ENCODE measurements at places on chromosomes 3 and 15.
A peak's percentile ranks its signal among the peaks of the same experiment; 100 is the strongest.

DNA sequence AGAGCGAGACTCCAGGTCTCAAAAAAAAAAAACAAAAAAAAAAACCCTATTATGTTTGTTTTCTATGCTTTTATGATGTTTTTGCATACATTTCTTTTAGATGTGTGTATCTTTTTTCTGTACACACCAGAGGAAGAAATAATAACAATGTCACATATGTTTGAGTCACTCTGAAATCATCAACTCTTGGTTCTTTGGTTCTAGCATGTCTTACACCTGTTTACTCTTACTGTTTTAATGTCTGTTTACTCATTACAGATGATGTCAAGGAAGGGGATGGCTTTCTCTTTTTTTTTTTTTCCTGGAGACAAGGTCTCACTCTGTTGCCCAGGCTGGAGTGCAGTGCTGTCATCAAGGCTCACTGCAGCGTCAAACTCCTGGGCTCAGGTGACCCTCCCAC, 24.1 kb downstream of the RHOA start:
- no peak for DNase-seq

GRCh38 chr15:71612397-71612722, 198.0 kb upstream of the NR2E3 start:
- no peak for DNase-seq

DNA sequence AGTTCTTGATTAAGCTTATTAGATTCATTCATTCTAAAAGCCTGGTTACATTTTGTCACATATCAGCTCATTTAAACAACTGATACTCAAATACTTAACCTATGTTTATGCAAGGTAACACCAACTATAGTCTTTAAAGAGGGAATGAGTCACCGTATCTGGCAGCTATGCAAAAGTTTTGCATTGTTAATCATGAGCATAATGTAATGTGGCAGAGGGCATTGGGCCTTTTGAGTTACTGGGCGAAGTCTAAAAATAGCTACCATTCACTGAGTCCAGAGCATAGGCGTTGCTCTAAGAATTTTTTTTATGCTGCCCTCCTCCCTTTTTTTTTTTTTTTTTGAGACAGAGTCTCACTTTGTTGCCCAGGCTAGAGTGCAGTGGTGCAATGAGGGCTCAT, 277.7 kb upstream of the ZNF717 start:
- DNase-seq = no peak

DNA sequence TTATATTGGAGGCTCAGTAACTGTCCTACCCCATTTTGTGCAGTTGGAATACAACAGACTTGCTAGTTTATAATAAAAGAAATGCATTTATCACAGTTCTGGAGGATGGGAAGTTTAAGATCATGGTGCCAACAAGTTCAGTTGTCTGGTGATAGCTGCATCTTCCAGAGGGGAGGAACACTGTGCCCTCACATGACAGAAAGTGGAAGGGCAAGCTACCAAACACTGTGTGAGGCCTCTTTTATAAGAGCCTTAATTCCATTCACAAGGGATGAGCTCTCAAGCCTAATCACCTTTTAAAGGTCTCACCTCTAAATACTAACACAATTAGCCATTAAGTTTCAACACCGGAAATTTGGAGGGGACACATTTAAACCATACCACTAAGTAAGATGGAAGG, 1073.9 kb downstream of the PLOD2 start:
- DNase-seq = no peak

DNA sequence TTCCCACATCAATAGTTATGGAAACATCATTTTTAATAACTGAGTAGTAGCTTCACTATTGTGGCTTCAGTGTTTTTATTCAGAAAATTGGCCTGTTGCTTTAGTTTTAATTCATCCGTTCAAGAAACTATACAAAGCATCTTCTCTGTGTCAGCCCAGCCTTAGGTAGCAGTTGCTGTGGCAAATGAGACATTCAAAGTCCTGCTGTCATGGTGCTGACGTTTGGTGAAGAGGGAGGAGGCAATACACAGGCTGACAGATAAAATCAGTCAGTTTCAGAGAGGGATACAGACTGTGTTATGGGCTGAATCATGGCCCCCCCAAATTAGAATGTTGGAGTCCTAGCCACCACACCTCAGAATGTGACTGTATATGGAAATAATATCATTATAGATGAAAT, 56.5 kb downstream of the SLC7A14 start:
- DNase-seq = no peak

- DNase-seq = no peak
Measured at GRCh38 chr3:192482809-192483208, 244.5 kb downstream of the FGF12 start.

DNA sequence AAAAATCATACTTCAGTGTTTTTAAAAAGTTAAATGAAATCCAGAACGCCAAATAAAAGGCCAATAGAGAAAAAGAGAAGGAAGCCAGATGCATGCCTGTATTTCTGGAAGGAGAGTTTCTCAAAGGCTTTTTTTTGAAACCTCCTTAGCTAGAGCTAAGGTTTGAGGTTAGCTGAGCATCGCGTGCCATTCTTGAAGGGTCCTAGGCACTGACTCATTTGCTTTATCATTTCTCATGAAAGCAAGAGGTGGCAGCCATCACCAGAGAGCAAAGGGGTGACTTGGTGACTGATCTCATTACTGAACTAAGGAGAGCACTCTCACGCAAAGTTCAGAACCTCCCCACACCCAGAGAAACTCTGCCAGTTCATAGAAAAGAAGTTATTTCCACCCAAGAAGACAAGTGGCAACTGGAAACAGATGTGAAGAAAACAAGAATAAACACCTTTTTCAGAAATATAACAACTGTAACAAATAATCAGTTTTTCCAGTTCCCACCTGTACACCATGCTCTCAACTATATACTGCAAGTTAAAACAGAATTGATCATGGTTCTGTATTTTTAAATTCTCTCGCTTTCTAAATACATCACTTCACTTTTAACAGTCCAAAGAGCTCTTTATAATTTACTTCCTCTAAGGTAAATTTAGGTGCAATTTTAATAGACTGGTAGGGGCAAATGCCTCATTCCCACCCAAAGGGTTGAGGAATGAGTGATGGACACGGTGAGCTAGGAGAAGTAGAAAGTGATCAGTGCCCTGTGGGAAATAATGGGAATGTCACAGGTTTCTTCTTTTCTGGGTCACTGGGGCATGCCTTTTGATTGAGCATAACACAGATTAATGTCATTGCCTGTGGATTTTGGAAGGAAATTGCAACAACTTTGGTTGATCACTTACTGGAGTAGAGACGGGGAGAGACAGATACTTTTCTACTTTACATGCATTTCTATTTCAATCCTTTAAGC, 24.7 kb downstream of the GPR15 start:
- peak; percentile 32 for DNase-seq

- no peak for DNase-seq
Measured at GRCh38 chr15:64647367-64647766, 128.0 kb downstream of the RBPMS2 start.

DNA sequence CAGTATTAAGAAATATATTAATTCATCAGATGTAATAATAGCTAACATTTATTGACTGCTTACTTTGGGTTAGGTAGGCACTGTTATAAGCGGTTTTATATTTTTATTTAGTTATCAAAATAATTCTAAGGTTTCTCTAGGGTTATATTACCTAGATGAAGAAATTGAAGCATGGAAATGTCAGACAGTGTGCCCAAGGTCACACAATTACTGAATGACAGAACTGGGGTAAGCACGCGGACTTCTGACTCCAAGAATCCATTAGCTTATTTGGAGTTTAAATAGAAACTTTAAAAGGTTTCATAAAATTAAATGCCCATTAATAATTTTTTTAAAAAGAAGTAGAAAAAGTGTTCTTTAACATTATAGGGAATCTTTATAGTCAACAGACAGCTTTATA, 74.3 kb downstream of the CALML4 start:
- no peak for DNase-seq

DNA sequence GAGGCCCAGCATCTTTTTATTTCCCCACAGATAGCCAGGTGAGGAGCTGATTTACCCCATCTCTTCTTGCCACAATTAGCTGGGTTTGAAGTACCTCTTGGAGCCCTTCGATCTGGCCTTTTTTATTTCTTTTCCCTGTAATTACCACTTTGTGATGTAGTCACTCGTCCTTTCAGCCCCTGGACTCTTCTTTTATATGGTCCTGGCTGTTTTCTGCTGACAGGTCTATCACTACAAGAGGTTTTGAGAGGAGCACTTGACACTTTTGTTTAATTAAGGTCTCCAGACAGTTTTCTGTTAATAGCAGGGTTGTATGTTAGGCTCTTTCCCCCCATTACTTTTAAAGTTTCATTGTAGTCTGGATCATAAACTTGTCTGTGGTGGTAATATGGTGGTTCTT, 11.8 kb downstream of the ATXN7 start:
- DNase-seq = no peak

- no peak for DNase-seq
Measured at GRCh38 chr15:59152694-59153450, 47.9 kb downstream of the CCNB2 start.

GRCh38 chr3:169659820-169660674, 3.5 kb downstream of the MECOM start:
- DNase-seq = no peak

DNA sequence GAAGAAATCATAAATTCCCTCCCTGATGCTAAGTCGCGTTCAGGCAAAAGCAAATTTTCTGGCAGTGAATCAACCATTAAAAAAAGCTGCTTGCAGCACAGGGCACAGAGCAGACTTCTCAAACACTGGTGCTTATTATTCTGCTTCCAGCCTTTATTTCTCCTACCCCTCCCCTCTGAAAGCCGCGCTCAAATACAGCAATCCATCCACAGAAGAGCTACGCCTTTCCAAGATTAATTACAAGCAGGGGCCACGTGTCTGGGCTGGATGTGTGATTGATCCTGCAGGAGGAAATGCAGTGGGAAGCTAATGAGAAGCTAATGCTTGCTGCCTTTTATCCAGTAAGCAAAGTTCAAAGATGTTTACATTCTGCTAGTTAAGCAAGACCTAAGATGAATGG, 134.9 kb upstream of the TOPAZ1 start:
- no peak for DNase-seq

GRCh38 chr3:25462495-25462894, 34.4 kb downstream of the RARB start:
- DNase-seq = no peak

DNA sequence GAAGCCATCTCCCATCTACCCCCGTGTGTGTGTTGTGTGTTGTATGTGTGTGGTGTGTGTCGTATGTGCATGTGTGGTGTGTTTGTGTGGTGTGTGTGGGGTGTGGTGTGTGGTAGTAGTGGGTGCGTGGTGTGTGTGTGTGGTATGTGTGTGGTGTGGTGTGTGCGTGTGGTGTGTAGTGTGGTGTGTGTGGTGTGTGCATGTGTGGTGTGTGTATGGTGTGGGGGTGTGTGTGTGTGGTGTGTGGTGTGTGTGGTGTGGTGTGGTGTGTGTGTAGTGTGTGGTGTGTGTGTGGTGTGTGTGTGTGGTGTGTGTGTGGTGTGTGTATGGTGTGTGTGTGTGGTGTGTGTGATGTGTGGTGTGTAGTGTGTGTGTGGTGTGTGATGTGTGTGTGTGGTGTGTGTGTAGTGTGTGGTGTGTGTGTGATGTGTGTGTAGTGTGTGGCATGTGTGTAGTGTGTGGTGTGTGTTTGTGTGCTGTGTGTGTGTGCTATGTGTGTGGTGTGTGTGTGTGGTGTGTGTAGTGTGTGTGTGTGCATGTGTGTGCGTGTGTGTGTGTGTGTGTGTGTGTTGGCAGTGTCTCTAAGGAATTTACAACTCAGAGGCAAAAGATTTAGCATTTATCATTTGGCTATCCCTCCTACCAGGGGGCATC, 156.3 kb upstream of the TMEM108 start:
- DNase-seq = no peak

DNA sequence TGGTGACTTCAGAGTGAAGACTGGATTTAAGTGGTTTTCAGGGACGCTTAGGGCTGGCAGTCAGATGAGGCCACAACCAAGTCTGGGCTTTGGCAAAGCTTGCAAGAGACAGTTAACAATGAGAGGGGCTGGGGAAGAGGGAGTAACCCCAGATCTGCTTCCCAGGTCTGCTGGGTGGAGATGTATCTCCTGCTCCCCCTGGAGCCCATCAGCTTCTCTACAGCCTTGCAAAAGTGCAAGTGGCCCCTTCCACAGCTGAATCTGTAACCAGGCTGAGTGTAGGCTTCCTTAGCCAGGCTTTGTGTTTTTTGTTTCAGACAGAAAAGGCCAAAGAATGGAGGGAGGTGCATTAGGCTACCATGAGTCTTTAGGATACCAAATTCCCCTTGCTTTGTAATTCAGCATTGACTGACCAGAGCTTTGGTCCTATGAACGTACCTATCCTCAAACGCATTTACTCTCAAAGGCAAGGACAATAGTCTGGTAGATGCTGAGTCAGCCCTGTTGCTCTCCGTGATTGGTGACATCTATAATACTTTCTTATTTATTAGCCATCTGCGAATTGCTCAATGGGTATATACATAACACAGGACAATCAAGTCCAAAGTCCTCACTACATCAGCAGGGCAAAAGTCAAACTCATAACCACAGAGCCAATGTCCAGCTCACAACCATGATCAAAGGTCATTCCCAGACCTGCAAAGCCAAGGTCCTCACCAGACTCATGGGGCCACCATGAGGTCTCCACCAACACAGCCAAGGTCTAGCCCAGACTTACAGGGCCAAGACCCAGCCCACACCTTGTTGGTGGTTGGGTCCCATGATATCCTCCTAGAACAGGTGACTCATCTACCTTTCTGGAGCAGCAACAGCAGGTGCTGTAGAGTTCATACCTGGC, 17.1 kb downstream of the CCDC13 start:
- DNase-seq = no peak

- DNase-seq = no peak
Measured at GRCh38 chr3:28699283-28699682, 350.7 kb upstream of the AZI2 start.

- no peak for DNase-seq
Measured at GRCh38 chr3:44865272-44866035, 3.7 kb downstream of the TMEM42 start.

GRCh38 chr3:24764236-24764915, 269.7 kb upstream of the THRB start:
- no peak for DNase-seq

GRCh38 chr3:30294241-30294667, 312.1 kb upstream of the TGFBR2 start:
- DNase-seq = no peak

GRCh38 chr15:31461375-31461774, 134.7 kb downstream of the KLF13 start:
- no peak for DNase-seq

- DNase-seq = no peak
Measured at GRCh38 chr15:35290301-35290721, 205.2 kb upstream of the NANOGP8 start.

DNA sequence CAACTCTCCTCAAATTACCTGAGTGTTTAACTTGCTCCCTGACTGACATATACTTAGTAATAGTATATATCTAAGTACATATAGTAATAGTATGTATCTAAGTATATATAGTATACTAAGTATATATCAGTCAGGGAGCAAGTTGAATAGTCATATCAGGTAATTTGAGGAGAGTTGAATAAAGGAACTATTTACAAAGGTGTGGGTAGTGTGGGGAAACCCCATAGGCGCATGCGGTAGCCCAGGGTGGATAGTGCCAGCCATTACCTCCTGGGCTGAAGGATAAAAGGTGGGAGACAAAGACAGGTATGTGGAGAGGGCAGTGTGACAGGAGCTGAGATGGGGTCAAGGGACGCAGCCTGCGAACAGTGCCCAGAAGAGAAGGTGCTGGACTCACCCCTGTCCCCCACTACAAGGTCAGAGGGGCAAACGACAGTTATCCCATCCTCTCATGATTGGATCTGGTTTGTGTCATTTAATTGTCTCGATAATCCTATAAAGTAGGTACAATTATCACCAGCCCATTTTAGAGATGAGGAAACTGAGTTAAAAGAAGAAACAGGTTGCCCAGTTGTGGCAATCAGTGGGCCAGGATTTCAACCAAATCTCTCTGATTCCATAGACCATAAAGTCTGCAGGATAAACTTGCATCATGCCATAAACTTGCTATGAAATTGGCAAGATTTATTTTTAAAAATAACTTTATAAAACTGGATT, 34.1 kb upstream of the TPM1 start:
- DNase-seq = no peak

All from stimulated activated CD4-positive, alpha-beta T cell treated with anti-CD3 and anti-CD28 coated beads, Interleukin-1b, Interleukin-23, amount 100 ng/mL, for 1 hour (primary cell).